ENCODE measurements at places on chromosomes 12 and 14.

- no peak overlapping the region for H3K4me3 ChIP-seq
- no peaks in the 10 kb centered on the region for H3K36me3 ChIP-seq
- peaks cover 13% of the 10 kb centered on the region for H3K4me1 ChIP-seq
- H3K27ac ChIP-seq, result no peak overlapping the region
- no peak for DNase-seq
- no peaks in the 10 kb centered on the region for H3K27me3 ChIP-seq
Measured at GRCh38 chr12:42360747-42361403, 34.9 kb downstream of the PPHLN1 start.

GRCh38 chr12:39620659-39621658 lies 1.4 kb upstream of the ABCD2 start:
- no peaks in the 10 kb centered on the region for H3K27me3 ChIP-seq
- peaks cover 40% of the 10 kb centered on the region for H3K4me1 ChIP-seq
- no peak for DNase-seq
- no peak overlapping the region for H3K4me3 ChIP-seq
- H3K27ac ChIP-seq, result no peak overlapping the region

DNA sequence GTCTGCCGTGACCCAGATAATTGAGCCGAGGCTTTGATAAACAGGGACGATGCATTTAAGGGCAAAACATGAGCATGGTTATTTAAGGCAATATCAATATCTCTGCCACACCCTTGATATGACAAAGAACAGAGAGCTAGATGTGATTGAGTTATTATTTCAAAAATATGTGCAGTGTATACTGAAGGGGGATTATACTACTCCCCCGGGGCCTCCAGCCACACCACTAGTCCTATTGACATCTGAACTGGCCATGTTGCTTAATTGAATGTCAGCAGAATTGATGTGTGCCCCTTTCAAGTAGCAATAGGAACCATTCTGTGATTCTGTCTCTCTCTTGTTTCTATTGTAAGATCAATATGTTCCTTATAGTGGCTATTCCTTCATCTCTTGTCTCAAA lies 794.8 kb upstream of the SEL1L start:
- no peak overlapping the region for H3K27ac ChIP-seq
- no peaks in the 10 kb centered on the region for H3K4me1 ChIP-seq
- no peaks in the 10 kb centered on the region for H3K27me3 ChIP-seq
- peaks cover 8% of the 10 kb centered on the region for H3K36me3 ChIP-seq
- DNase-seq, result no peak

- H3K27me3 ChIP-seq, result no peaks in the 10 kb centered on the region
- no peak for DNase-seq
Measured at GRCh38 chr14:41051801-41052200, 554.9 kb upstream of the LRFN5 start.

GRCh38 chr14:37114002-37114401 lies 58.4 kb downstream of the SLC25A21 start:
- H3K36me3 ChIP-seq, result no peaks in the 10 kb centered on the region
- H3K4me1 ChIP-seq, result no peaks in the 10 kb centered on the region
- H3K27ac ChIP-seq, result no peak overlapping the region

DNA sequence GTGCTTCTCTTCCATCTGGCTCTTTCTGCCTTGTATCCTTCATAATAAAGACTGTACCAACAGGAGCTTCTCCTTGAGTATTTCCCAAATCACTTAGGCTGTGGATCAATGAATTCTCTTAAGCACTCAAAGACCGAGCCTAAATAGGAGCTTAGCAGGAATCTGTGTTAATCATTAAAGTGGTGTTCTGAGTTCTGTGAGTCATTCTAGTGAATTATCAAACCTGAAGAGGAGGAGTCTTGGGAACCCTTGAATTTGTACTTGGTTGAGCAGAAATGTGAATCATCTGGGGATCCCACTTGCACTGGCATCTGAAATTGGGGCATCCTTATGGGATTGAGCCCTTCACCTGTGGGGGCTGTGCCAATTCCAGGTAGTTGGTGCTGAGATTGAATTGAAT lies 946.2 kb downstream of the BCL11B start:
- no peak overlapping the region for H3K4me3 ChIP-seq
- H3K4me1 ChIP-seq, result peaks cover 29% of the 10 kb centered on the region
- no peak overlapping the region for H3K27ac ChIP-seq
- peaks cover 2% of the 10 kb centered on the region for H3K36me3 ChIP-seq
- H3K27me3 ChIP-seq, result no peaks in the 10 kb centered on the region
